Breast epithelium (tissue), 4 donors: ENCODE measurements at places on chromosomes 7 and 10. TPM values are rescaled to one million over a fixed set of nuclear protein-coding genes. Genes with fewer than 3 reads are reported as not detected.

Gene PRKAR2B
- total RNA-seq, result 34.7 TPM

Gene HTRA1
- total RNA-seq, result 116 TPM

Gene ZNF467
- 5.0 TPM for total RNA-seq

Gene ASIC3
- total RNA-seq, result 1.3 TPM

Gene STEAP2
- total RNA-seq, result 81.9 TPM

Gene PAX4
- not detected for total RNA-seq

Gene FAM24B
- total RNA-seq, result 6.6 TPM

Gene MSMB
- not detected for total RNA-seq

Gene NRBF2
- 17.0 TPM for total RNA-seq

DNA sequence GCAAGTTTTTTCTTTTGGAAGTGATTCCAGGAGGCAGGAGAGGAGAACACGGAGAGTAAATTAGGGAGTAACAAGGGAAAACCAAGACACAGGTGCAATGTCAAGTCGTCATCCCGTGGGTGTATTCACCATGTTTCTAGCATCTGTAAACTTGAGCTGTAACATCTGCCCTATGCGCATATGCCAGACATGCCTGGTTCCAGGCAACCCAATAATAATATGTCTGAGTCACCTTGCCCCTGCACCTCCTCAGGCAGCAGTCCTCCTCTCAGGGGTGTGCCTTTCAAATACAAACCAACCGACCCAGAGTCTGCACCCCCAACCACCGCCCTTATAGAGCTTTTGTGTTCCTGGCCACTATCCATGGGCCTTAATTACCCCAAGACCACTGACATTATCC, 107.0 kb upstream of the PDE1C start:
- H3K36me3 ChIP-seq, result no peaks in the 10 kb centered on the region
- DNase-seq, result no peak
- no peak overlapping the region for H3K27ac ChIP-seq
- H3K27me3 ChIP-seq, result no peaks in the 10 kb centered on the region

DNA sequence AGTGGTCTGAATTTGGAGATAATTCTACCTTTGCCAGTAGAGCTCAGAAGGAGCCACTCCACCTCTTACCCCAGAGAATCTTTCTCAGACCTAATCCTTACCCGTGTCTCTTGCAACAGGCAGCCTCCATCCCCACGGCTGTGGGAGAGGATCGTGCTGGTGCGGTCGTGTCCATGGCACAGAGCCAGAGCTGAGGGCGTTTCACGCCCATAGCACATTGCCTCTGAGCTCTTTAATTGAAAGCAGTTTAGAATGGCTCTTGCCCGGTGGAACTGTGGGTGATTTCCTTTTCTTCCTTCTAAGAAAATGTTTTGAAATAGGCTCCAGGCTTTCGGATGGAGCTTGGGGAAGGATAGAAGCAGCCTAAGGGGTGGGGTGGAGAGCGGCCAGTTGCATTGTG, 41.5 kb downstream of the PRF1 start:
- H3K4me1 ChIP-seq, result no peaks in the 10 kb centered on the region
- H3K4me3 ChIP-seq, result no peak overlapping the region
- H3K27me3 ChIP-seq, result no peaks in the 10 kb centered on the region
- no peak overlapping the region for H3K27ac ChIP-seq
- no peaks in the 10 kb centered on the region for H3K36me3 ChIP-seq

- no peak overlapping the region for H3K4me3 ChIP-seq
- H3K27ac ChIP-seq, result peak overlapping the region; percentile 73
- no peaks in the 10 kb centered on the region for H3K36me3 ChIP-seq
- H3K4me1 ChIP-seq, result peaks cover 6% of the 10 kb centered on the region
- DNase-seq, result no peak
Observed at GRCh38 chr10:6399231-6399741, 180.8 kb downstream of the PRKCQ start.

DNA sequence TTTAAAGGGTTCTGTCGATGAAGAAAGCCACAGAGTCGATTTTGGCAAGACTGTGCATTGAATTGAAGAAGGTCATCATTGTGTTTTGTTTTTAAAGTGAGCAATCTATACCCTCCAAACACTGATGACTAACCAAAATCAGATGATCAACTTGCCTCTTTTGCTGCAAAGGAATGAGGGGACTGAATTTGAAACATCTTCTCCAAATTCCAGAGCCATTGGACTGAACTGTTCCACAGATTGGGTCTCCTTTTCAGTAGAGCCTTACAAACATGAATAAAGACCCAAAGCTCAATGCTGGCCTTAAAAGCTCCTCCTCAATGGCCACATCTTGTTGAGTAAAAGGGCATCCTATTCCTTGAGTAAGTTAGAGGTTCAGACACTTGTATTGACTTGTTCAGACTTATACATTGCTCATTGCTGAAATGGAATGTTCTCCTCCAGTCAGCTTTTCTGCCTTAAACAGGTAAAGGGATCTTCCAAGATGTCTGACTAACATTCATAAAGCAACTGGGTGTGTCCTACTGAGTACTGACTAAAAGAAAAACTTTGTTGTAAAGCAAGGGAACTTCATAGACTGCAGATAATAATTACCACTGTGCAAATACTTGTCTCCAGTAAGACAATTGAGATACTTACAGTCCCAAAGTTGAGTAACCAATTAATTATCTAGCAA, 630.6 kb downstream of the KCNMA1 start:
- no peaks in the 10 kb centered on the region for H3K27me3 ChIP-seq
- no peak for DNase-seq
- H3K27ac ChIP-seq, result no peak overlapping the region
- H3K4me3 ChIP-seq, result no peak overlapping the region
- H3K36me3 ChIP-seq, result no peaks in the 10 kb centered on the region

DNA sequence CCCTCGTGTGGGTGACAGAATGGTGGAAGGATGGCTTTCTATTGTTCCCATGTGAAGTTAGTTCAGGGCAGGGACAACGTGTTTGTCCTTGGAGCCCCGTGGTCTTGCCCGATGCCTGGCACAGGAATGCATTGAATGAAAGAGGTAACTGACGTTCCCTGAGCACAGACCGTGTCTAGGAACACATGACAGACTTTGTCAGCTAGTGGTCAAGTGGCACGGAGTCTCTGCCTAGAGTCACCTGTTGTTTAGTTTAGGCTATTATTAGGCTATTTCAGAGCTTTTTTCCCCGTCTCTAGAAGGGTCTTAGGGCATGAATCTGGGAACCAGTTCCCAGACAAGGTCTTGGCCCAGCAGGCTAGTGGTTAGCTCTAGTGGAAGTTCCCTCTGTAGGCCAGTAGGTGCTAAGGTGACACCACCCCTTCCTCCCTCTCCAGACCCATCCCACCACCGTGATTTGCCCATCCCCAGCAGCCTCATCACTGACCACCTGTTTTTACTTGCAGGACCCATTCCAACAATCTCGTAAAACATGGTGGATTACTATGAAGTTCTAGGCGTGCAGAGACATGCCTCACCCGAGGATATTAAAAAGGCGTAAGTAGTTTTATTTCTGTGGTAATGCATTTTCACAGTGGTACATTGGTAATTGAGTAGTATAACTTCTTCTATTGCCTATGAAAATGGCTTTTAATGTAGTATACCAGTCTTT, 21.4 kb downstream of the DNAJB6 start:
- H3K36me3 ChIP-seq, result no peaks in the 10 kb centered on the region
- H3K4me3 ChIP-seq, result no peak overlapping the region
- H3K27ac ChIP-seq, result no peak overlapping the region
- DNase-seq, result no peak

GRCh38 chr10:103493916-103494877, 692 bp downstream of the NEURL1 start:
- no peaks in the 10 kb centered on the region for H3K4me1 ChIP-seq
- H3K27ac ChIP-seq, result no peak overlapping the region
- DNase-seq, result no peak
- peak overlapping the region; percentile 80 for H3K4me3 ChIP-seq
- no peaks in the 10 kb centered on the region for H3K36me3 ChIP-seq

DNA sequence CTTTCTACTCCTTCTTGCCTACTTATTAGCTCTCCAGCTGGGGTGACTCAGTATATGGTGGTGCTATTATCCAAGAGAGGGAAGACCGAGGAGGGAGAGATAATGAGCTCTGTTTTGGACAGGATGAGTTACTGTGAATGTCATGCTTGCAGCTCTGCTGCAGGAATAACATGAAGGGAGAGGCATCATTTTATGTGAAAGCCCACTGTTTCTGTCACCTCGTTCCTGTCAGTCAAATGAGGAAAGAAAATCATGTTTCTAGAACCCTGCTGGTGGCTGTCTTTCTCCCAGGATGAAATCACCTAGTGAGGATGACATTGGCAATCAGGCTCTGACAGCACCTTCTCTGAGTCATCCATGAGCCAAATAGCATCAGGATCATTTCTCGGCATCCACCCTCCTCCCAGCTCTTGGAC, 1291.6 kb upstream of the AUTS2 start:
- H3K36me3 ChIP-seq, result no peaks in the 10 kb centered on the region
- H3K4me1 ChIP-seq, result no peaks in the 10 kb centered on the region
- no peak overlapping the region for H3K27ac ChIP-seq
- no peak for DNase-seq
- no peaks in the 10 kb centered on the region for H3K27me3 ChIP-seq
- no peak overlapping the region for H3K4me3 ChIP-seq

- peaks cover 5% of the 10 kb centered on the region for H3K4me1 ChIP-seq
- peak overlapping the region; percentile 49 for H3K27ac ChIP-seq
- H3K27me3 ChIP-seq, result no peaks in the 10 kb centered on the region
- no peak for DNase-seq
- H3K36me3 ChIP-seq, result no peaks in the 10 kb centered on the region
- H3K4me3 ChIP-seq, result no peak overlapping the region
Observed at GRCh38 chr7:149716932-149717307, 56.5 kb downstream of the ZNF467 start.

DNA sequence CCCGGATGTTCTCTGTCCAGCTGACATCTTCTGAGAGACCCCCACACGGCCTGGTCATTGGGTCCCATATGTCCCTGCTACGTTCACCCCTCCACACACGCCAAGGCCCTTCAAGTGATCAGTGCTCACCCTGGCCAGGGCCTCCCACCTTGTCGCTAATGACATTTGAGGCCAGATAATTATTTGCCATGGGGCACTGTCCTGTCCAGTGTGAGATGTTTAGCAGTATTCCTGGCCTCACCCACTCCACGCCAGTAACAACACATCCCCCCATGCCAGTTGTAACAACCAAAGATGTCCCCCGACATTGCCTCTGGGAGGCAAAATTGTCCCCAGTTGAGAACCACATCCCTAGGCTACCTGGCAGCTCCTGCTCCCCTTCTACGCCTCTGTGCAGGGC, 49.9 kb upstream of the NANOS1 start:
- no peak for DNase-seq
- H3K27ac ChIP-seq, result no peak overlapping the region
- no peaks in the 10 kb centered on the region for H3K27me3 ChIP-seq

DNA sequence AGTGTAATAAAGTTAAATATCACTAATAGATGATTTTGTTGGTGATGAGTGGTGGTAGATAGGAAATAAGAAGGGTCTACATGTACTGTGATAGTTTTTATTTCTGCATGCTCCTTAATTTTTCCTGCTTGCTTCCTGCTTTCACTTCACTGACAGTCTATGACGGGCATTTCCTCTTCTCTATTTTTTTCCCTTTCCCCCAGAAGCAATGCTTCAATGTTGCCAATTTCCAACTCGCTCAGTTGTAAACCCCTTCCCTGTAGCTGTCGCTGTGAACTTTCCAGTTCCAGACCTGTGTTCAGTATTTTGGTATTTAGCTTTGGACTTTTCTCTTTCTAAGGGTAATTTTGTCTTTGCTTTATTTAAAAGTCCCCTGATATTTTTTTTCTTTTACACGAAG, 123.5 kb upstream of the AGR3 start:
- H3K27me3 ChIP-seq, result no peaks in the 10 kb centered on the region
- H3K27ac ChIP-seq, result no peak overlapping the region
- no peak overlapping the region for H3K4me3 ChIP-seq
- H3K4me1 ChIP-seq, result peaks cover 10% of the 10 kb centered on the region

DNA sequence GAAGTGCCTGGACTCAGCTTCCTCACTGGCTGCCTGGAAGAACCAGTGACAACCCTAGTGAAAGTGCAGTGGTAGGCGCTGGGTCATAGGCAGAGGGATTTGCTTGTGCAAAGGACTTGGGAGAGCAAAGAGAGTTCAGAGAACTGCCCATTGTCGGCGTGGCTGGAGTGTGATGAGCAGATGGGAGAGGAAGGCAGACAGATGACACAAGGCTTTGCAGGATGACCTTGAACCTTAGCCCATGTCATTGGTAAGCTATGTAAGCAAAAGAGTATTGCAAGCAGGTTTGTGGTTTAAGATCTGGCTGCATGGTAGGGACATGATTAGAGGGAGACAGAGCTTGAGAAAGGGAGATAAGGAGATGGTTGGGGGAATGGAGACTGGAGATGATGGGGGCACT, 35.3 kb upstream of the NOBOX start:
- no peaks in the 10 kb centered on the region for H3K4me1 ChIP-seq
- H3K27ac ChIP-seq, result no peak overlapping the region
- no peak overlapping the region for H3K4me3 ChIP-seq
- no peaks in the 10 kb centered on the region for H3K27me3 ChIP-seq

DNA sequence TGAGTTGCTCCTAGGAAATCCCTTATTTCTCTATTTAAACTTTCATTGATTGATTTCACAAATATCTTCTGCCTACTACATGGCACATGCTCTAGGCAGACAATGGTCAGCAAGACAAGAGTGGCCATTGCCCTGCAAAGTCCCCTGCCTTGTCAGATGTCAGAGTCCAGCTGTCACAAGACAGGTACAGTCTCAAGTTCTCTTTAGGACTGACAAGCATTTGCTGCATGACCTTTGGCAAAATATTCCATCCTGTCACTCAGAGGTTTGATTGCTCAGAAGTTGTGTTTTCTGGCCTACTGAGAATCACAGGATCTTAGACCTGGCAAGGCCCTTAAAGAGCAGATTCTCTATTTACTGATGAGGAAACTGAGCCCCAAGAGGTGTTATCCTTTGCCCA, 322.3 kb upstream of the NFE2L3 start:
- no peak overlapping the region for H3K27ac ChIP-seq
- no peaks in the 10 kb centered on the region for H3K36me3 ChIP-seq
- H3K4me1 ChIP-seq, result no peaks in the 10 kb centered on the region
- no peak overlapping the region for H3K4me3 ChIP-seq
- no peaks in the 10 kb centered on the region for H3K27me3 ChIP-seq

- no peak overlapping the region for H3K4me3 ChIP-seq
- no peak for DNase-seq
- H3K4me1 ChIP-seq, result no peaks in the 10 kb centered on the region
- H3K36me3 ChIP-seq, result no peaks in the 10 kb centered on the region
- H3K27me3 ChIP-seq, result no peaks in the 10 kb centered on the region
Observed at GRCh38 chr10:131087464-131088215, 223.9 kb downstream of the TCERG1L start.

DNA sequence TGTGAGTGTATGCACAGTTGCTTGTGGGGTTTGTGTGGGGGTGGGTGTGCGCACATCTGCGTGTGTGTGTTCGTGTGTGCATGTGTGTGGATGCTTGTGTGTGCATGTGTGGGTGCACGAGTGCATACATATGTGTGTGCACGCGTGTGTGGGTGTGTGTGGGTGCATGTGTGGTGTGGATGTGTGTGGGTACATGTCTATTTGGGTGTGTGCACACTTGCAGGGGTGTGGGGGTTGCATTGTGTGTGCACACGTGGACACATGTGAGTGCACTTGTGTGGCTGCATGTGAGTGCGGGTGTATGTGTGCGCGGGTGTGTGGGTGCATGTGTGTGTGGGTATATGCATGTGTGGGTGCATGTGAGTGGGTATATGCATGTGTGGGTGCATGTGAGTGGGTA, 73.7 kb downstream of the NKX6-2 start:
- H3K36me3 ChIP-seq, result no peaks in the 10 kb centered on the region
- H3K27me3 ChIP-seq, result no peaks in the 10 kb centered on the region
- DNase-seq, result no peak
- no peak overlapping the region for H3K27ac ChIP-seq
- H3K4me1 ChIP-seq, result no peaks in the 10 kb centered on the region
- no peak overlapping the region for H3K4me3 ChIP-seq
